ENCODE measurements at places on chromosomes 7 and 10.

GRCh38 chr7:106367018-106367420 lies 82.2 kb upstream of the NAMPT start:
- no peak for DNase-seq

DNA sequence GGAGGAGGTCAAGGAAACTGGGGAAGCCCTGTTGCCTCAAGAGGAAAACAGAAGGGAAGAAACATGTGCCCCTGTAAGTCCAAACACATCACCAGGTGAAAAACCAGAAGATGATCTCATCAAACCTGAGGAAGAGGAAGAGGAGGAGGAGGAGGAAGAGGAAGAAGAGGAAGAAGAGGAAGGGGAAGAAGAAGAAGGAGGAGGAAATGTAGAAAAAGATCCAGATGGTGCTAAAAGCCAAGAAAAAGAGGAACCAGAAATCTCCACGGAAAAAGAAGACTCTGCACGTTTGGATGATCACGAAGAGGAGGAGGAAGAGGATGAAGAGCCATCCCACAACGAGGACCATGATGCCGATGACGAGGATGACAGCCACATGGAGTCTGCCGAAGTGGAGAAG lies 82.7 kb upstream of the SAMD8 start:
- DNase-seq = no peak

DNA sequence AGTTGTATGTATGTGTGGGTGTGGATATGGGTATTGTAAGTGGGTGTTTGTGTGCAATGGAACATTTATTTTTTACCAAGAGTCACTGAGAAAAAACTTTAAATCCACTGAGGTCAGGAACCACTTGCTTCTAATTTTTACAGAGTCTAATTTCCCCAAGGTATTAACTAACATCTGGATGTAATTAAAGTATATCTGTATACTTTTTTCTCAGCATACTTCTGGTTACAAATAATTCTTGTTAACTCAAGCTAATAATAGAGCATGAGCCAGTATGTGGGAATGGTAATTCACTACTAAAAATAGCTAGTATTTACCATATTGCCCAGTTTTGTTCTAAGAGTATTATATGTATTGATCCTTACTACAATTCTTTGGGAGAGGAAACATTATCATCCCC lies 24.6 kb upstream of the STEAP4 start:
- no peak for DNase-seq

GRCh38 chr7:22801912-22802311 lies 20.7 kb downstream of the TOMM7 start:
- DNase-seq = no peak

DNA sequence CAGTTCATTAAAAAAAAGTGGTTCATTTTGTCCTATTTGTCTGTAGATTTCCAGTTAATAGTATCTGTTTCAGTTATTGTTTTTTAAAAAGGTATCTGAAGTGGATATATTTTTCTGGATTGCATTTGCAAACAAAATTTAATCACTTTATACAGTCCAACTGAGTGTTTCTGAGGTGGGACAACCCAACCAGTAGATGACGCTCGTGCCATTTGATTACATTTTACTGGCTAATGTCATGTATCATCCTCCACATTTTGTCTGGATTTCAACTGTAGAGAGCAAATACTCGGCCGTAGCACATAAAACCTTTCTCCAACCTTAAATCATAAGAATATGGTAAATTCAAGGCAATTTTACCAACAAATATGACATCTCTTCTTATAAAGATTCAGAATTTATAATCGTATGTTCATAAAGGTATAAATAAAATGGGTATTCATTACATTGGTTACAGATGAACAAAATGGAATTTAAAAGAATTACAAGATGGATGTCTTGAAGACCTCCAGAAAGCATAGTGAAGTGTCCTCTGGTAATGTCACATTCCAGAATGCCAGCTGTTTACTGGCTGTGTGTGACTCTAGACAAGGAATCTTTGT lies 789.0 kb downstream of the PHTF2 start:
- no peak for DNase-seq

GRCh38 chr10:77580482-77580881 lies 57.1 kb downstream of the KCNMA1 start:
- DNase-seq = no peak

- DNase-seq = no peak
These were observed 81.9 kb upstream of the DYNC1I1 start for GRCh38 chr7:95690367-95690947.

DNA sequence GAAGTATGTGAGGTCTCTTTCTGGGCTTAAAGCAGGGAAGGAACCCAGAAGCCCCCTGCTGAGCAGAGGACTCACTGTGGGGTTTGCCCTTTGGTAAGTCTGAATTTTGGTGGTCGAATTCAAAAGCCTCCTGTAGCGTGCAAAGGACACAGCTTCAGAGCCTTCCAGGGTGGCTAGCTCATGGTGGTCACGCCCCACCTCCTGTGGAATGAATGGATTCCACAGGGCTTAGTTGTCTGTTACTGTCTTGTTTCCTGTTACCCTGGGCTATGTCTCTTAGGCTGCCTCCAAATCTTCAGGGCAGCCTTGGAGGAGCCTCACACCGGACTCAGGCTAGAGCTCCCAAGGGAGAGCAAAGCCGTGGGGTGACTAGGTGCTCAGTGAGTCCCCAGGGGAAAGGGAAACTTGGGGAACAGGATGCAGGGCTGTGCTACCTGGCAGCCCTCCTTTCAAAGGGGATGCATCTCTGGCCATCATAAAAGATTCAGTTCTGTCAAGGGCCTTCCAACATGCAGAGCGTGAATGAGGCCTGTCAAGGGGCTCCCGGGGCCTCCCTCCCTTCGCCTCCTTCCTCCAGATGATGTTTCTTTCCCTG lies 211.7 kb downstream of the CCSER2 start:
- DNase-seq = no peak

GRCh38 chr10:52436664-52437063 lies 122.6 kb downstream of the DKK1 start:
- no peak for DNase-seq

DNA sequence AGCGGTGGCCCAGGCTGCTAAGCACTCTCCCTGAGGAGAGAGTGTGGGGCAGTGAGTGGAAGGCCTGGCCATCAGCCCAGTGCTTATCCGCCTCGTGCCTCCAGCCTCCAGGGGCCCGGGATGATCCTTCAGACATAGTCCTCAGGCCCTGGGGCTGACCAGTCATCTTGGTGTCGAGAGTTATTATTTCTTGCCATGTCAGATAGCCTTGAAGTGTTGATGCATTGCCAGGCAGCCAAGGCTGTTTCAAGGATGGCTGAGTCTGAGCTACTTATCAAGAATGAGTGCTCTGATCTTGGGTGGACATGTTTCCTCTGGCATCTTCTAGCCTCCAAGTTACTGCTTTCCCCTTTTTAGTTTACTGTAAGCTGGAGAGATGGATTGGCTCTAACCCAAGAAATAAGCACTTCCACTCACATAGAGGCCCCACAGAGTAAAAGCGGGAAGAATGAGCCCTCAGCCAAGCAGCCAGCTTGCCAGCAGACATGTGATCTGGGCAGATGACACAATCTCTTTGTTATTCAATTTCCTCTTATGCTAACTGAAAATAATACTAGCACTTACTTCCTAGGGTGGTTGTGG lies 136.5 kb upstream of the NAMPT start:
- no peak for DNase-seq

- DNase-seq = no peak
These were observed 806.5 kb downstream of the PHTF2 start for GRCh38 chr7:78605119-78605518.

DNA sequence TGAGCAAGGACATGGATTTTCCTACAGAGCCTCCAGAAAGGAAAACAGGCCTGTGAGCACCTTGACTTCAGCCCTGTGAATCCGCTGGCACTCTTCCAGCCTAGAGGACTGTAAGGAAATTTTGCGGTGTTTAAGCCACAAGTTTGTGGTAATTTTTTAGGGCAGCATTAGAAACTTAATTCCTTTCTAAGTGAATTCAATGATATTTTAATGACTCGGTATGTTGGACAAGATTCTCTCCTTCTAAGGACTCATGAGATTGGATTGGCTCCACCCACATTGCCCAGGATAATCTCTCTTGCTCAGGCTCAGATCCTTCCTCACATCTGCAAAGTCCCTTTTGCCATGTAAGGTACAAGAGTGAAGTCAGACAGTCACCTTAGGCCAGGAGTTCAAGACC lies 4.5 kb downstream of the LYZL2 start:
- DNase-seq = no peak

DNA sequence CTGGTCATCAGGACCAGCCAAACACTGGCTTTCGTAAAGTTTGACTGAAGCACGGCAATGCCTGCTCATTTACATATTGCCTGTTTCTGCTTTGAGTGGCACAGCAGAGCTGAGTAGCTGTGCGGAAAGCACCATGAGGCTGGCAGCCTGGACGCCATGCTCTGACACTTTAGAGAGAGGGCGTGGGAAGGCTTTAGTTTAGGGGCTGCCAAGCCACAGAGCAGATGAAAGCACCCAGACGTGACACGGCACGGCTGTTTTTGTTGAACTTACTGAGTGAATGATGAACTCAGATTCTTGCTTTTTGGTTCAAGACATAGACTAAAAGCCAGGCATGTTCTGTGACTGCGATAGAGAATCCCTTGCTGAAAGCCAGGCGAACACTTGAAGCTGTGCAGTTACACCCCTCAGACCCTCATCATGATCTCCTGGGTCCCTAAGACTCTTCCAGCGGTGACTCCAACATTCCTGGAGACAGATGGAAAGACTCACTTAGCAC lies 182.1 kb downstream of the ZMYND11 start:
- no peak for DNase-seq

DNA sequence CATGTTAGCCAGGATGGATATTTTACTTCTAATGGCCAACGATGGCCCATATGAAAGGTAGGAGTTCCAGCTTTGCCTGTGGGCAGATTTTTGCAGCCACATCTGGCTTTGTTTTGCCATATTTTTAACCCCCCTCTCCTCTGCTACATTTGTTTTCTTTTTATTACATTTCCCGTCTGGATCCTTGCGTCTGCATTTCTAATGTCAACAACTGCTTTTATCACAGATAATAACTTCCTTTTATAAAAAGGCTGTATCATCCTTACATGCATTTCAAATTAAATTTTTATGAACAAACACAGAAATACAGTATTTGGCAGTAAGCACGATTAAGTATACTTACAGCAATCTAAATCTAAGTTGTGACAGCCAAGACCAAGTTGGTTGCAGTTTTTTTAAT lies 156.0 kb downstream of the BAMBI start:
- DNase-seq = no peak

DNA sequence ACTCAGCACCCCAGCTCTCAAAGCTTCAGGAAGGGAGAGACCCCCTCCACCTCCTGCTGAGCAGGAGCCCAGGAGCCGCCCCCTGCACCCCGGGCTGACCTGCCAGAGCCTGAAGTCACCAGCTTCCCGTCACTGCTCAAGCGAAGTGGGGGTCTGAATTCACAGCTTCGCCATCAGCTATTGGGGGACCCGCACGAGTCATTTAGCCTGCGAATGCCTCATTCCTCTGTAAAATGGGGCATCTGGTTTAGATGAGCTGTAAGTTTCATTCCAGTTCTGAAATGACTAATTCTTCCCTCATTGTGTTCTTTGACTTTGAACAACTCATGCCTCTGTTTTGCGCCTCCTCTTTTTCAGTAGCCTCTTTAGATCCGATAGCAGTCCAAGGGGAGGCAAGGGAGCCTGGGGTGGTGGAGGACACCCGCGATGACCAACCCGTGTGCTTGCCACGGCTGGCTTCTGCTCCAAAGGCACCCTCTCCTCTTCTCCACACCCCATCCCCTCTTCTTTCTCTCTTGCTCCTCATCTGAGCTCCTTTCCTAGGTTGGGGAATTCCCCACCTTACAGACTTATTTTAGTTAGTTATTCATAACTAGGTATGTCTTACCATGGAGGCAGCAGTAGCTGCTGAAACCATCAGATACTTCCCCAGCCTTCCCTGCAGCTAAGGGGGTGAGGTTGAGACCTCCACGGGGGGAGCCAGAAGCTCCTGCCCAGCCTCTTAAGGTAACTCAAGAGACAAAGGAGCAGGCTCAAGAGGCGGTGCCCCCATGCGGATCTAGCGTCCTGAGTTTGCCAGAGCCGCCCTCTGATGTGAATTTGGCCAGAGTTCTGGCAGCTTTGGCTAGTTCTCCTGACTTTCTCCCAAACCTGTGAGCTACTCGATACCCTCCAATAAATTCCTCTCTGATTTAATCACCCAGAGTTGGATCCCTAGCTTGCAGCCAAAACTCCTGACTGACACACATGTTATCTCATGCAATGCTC lies 47.7 kb downstream of the RBM17 start:
- DNase-seq = no peak

DNA sequence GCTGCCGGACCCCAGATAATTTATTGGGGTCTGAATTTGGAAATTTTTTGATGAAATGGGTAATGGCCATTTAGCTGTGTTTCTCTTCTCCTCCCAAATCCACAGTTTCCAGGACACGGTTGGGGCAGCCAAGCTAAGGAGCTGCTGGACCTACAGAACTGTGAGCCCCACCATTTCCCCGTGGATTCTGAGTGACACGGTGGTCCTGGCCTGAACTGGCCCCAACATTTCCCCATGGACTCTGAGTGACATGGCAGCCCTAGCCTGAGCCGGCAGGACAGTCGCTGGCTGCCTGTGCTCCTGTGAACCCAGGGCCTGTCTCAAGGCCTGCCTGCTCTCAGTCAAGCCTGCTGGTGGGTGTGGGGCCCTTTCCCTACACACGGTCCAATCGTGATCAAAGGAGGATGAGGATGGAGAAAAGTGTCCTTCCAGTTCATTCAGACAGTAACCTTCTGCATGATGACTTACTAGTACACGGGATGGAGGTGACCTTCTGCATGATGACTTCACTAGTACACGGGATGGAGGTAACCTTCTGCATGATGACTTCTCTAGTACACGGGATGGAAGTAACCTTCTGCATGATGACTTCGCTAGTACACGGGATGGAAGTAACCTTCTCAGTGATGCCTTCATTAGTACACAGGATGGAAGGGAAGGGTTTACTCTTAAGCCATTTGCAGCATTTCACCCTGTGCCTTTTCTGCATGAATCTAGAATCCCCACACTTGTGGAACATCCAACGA lies 359.9 kb downstream of the GLRX3 start:
- DNase-seq = no peak

DNA sequence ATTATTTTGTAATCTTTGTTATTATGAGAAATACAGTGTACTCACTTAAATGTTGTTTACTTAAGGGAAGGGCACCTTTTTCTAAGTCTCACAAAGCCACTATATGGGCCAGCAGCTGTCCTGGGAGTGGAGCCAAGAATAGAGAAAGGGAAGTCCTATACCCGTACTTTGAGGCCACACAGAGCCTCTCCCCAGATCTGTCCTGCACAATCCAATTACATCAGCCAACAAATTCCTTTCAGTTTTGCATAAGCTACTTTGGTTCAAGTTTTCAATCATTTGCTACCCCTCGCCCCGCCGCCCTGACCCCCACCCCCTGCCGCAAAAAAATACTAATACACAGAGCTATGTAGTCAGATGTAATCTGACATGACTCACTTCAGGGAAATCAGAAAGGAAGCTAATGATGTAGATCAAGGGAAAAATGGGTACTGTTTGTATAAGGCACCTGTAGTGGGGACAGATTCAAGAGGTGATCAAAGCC lies 297.4 kb upstream of the NEBL start:
- no peak for DNase-seq

GRCh38 chr7:158366346-158366745 lies 221.3 kb downstream of the PTPRN2 start:
- DNase-seq = no peak

All from effector CD8-positive, alpha-beta T cell (primary cell).